Stimulated activated CD4-positive, alpha-beta T cell treated with anti-CD3 and anti-CD28 coated beads, Interleukin-12 subunit alpha, Interleukin-12 subunit beta, amount 100 ng/mL, for 4 hours (primary cell): ENCODE measurements at places on chromosomes 6 and 20.

- DNase-seq: no peak
Measured at GRCh38 chr6:5103250-5103649, 18.1 kb downstream of the PPP1R3G start.

GRCh38 chr6:65776332-65776731 is 69.3 kb upstream of the EYS start:
- no peak for DNase-seq

DNA sequence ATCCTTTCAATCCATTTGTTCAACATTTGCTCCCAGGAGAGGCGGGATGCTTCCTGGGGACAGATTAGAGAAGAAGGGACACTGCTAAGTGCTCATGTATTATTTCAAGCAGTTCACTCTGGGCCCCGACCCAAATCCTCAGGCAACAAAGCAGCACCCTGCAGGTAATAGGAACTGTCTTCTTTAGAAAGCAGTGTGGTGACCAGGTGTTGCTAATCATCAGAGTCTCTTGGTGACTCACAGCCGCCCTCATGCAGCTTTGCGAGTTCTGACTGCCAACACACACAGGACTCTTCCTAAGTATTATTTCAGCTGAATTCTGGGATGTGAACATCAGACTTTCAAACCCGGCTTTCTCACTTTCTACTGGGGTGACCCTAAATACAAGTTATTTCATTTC is 356.4 kb downstream of the PRKN start:
- DNase-seq: no peak

DNA sequence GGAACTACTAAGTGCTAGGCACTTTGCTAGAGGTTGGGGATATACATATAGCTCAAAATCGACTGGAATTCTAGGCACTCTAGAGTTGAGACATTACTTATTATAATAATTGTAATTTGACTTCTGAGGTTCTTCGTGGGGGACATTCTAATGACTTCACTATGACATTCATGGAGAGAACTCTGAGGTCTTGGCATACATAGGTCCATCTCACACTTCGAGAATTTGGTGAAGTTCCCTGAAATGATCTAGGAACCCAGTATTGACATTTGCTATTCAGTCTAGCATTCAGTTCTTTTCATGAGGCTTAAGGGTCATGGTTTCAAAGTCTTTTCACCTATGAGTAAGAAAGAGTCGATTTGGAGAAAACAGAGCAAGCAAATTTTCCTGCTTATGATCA is 446.6 kb upstream of the JAG1 start:
- no peak for DNase-seq

DNA sequence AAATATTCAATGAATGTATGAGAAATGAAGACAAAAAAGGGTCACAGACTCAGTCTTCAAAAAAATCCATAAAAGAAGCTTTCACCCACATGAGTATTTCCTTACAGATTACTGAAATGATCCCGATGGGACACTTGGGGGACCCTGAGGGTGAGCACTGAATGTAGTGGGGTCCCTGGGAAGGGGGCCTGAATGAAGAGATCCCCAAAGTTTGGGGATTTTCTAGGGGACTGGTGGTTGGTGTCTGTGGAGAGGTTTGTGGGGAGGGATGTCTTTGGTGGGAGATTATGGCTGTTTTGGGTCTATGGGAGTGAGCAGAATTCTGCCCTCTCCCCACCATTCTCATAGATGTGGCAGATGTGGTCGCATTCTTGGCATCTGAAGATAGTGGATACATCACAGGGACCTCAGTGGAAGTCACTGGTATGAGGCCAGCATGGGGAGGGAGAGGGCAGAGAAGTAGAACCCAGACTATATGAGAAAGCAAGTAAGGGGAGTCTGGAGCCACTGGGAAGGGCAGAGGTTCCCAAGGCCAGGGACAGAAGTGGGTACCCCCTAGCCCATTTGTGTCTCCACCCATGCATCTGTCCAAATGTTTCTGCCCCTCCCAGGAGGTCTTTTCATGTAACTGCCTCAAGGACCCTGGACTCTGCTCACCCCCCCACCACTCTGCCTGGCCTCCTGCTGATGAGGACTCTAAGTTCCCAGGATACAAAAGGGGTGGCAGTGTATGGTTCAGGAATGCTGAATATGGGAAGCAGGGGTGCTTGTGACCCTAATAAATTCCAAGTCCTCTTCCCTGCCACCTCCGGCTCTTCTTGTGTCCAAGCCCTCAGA is 1.8 kb downstream of the HSD17B8 start:
- DNase-seq: no peak

DNA sequence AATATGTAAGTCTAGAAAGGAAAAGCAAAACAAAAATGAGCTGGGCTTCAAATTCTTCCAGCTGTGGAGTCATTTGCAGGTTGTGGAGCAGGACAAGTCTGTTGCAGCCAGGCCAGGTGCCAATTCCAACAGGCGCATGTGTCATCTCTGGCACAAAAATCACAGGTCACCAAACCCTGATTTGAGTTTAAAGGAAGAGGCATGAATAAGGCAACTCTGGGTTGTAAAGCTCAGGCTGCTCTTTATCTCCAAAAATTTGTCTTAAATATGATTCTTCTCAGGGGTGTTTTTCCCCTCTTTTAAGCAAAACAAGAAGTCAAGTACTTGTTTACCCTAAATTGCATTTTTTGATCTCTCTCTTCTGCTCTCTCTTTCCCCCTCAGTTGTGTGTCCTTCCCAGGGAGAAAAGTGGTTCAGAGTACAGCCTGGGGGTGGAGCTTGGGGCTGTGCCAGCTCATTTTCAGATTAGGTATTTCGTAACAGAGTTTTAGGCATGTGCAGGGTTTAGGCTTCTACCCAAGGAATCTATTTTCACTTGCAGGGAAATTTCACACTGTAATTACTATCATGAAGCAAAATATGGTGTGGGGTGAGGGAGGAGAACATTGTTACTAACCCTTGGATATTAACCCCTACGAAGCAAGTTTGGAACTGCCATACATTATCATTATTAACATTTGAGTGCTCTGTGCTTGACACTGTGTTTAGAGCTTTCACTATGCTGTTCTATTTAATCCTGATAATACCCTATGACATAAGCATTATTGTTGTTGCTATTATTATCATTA is 8.3 kb upstream of the NCOA3 start:
- DNase-seq: peak; percentile 60

DNA sequence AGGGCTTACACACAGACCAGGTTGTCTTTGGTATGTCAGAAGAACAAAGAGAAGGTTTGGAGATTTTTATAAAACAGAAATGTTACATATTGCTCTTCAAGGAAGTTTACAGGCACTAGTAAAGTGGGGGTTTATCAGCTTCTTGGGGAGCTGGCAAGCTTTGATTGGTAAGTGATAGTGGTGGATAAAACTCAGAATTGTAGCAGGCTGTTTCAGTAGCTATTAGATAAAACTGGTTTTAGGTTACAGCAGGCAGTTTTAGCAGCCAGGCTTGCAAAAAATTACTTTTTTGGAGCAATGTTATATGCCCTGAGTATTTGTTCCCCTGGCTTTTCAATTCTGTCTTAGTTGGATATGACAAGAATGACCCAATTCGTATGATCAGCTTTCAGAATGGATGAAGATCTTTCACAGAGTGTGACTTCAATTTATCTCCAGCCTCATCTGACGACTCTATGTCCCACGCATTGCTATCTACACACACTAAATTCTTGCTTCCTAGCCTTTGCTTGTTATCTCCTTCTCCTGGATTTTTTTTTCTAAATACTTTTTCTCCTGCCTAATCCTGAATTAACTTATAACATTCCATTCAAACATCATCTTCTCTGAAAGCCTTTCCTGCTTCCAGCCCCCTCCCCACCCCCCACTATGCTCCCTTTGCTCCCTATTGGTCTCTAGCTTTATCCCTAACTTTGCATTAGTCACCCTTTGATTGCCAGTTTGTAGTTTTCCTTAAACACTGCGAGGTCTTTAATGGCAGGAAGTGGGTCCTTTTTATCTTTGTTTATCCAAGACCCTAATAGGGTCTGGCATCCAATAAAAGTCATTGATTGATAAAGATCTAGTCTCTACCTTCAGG is 1.0 kb upstream of the TOMM34 start:
- DNase-seq: no peak

DNA sequence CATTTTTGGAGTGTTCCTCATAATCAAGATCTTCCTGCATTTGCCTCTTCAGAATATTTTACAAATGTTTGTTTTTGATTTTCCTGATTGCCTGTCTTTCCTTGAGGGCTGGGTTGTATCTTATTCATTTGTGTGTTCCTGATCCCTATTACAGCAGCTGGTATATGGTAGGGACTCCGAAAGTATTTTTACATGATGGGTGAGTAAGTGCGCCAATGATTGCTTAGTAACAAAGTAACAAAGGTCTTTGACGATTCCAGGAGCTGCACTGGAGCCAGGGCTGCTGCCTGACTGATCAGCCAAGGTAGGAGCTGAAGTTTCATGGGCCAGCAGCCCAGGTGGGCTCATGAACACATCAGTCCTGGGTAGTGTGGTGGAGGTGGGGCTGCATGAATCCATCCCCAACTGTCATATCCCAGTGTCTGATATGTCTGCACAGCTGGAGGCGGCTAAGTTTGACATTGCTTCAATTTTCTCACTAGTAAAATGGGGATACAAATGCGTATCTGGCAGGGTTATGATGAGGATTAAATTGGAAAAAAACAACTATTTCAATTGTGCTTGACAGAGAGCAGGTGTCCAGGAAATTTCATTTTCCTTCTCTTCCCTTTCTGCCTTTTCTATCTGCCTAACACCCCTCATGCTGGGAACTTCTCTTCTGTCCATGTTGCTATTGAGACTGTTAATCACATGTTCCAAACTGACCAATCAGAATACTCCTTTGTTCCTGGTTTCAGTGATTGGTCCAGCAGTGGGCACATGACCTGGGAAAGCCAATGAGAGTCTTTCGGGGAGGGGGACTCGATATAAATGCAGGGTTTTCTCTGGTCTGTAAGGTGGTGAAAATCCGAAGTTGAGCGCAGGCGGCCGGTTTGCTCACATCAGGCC is 90.7 kb downstream of the CDH26 start:
- no peak for DNase-seq

DNA sequence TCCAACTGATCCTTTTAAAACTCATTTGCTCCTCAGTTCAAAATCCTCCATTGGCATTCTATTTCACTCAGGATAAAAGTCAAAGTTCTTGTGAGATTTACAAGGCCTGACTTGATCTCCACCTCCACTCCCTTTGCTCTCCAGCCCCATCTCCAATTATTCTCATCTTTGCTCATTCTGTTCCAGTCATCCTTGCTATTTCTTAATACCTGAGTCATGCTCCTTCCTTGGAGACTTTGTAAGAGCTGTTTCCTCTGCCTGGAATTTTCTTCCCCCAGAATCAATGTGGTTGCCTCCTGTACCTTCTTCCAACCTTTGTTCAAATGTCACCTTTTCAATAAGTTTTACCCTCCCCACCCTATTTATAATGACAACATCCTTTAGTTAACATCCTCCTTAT is 373.5 kb downstream of the HTR1B start:
- DNase-seq: no peak

DNA sequence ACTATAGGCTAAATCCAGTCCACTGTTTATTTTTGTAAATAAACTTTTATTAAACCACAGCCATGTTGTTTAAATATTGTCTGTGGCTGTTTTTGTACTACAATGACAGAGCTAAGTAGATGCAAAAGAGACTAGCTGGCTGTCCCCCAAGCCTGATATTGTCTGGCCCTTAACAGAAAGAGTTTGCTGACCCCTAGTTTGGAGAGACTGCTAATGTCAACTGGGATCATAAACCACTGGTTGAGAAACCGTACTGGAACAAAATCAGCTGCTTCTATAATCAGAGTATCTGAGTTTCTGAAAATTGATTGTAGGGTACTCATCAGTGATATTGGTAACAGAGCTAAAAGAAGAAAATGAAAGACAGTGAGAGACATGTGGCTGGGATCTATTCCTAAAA is 102.6 kb upstream of the FAM184A start:
- DNase-seq: no peak

- DNase-seq: no peak
Measured at GRCh38 chr6:108549241-108549640, 11.5 kb upstream of the FOXO3 start.

DNA sequence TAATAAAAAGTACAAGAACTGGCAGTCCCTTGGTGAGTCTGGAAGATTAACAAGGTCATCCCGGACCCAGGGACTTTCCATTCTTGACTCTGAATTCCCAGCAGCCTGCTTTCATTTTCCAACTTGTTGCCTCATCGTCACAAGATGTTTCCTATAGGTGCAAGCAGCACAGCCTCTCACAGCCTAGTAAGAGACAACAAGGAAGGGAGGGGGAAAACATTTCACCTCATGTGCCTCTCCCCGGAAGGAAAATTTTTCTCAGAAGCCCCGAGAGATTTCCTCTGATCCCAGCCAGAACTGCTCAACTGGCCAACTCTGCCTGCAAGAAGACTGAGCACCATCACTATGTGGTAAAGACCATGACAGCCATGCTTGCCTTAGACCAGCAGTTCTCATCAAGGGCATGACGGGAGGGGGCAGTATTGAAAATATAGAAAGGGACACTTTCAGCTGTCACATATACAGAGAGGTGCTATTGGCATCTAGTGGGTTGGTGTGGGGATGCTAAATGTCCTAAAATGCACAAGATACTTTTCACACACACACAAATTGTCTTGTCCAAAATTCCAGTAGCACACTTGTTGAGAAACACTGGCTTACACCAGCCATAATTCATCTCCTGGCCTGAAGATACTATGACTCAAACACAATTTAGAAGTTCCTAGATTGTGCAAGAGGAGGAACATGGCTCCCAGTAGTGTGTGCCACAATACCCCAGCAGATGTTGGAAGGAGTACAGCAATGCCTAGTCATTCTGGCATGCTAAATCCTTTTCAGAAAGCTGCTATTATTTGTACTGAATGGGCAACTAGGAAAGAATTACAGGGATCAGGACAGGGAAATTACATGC is 10.8 kb upstream of the WTAP start:
- DNase-seq: no peak

DNA sequence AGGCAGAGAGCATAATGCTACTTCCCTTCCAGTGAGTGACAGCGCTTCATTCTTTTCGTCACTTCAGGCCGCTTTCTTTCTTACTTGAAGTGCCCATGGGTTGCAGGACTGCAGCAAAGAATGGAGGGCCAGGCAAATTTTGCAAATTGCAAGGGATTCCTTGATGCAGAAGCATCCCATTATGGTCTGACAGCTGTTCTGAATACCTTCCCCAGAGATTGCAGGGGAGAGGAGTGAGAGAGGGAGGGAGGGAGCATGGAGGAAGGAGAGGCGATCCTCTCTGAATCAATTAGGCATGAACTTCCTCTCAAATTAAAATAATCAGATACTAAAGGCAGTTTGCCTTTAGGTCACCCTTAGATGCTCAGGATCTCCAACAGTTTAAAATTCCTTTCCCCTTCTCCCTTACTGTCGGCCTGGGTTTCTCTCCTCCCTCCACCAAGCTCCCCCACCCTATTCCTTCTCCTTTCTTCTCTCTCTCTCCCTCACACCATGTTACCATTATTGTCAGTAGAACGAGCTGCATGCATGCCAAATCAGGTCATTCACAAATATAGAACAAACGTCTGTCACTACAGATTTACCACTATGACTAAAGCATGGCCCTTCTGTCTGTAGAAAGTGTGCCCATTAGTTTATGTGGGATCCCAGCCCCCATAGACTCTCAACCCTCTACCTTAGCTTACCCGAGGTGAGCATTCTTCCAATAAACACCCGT is 289.2 kb downstream of the CD83 start:
- no peak for DNase-seq

- no peak for DNase-seq
Measured at GRCh38 chr6:125188037-125188436, 34.5 kb downstream of the TPD52L1 start.

- no peak for DNase-seq
Measured at GRCh38 chr6:92369309-92369708, 1050.0 kb downstream of the EPHA7 start.
